Esophagus muscularis mucosa (tissue), 4 donors: ENCODE measurements at places on chromosomes 2 and 18. TPM values are rescaled to one million over a fixed set of nuclear protein-coding genes. Genes with fewer than 3 reads are reported as not detected.
A peak's percentile ranks its signal among the peaks of the same experiment; 100 is the strongest.

DNA sequence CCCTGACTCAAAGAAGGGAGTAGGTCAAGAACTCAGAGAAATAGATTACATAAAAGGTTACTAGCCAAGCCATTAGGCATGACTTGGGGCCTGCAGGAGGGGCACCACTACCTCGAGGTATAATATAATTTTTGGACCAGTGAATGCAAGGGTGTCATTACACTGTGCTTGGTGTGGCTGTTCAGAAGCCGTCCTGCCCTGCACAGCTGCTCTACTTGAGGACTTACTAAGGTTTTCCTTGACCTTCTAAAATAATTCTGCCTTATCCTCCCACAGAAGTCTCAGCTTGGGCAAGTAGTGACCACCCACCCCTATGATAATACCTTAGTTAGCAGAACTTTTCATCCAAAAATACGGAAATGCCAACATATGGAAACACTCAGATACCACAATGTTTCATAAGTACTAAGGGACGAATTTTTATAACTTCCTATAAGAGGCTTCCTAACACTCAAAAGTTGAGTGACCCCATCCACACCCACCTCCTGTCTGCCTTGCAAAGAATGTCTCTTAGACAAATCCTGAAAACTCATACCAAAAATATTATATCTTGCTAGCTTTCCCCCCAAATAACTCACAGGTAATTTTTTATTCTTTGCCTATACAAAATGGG, 17.7 kb upstream of the ATG16L1 start:
- no peak for DNase-seq

- no peak for DNase-seq
Observed at GRCh38 chr2:196205011-196205766, 33.8 kb upstream of the STK17B start.

DNA sequence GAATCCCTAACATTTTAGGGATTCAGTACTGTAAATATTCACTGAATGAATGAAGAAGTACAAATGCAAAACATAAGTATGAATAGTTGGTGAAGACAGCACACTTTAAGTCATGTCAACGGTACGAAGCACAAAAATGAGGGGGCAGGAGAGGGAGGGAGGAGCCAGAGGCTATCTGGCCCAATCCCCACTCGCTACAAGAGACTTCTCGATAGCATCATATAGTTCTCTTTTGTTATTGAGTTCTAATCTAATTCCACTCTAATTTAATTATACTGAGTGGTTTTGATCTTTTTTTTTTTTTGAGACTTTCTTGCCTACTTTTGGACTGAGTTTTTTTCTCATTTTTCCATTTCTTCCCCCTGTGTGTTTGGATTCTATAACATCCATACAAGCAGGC, 152.2 kb upstream of the REV1 start:
- no peak for DNase-seq

DNA sequence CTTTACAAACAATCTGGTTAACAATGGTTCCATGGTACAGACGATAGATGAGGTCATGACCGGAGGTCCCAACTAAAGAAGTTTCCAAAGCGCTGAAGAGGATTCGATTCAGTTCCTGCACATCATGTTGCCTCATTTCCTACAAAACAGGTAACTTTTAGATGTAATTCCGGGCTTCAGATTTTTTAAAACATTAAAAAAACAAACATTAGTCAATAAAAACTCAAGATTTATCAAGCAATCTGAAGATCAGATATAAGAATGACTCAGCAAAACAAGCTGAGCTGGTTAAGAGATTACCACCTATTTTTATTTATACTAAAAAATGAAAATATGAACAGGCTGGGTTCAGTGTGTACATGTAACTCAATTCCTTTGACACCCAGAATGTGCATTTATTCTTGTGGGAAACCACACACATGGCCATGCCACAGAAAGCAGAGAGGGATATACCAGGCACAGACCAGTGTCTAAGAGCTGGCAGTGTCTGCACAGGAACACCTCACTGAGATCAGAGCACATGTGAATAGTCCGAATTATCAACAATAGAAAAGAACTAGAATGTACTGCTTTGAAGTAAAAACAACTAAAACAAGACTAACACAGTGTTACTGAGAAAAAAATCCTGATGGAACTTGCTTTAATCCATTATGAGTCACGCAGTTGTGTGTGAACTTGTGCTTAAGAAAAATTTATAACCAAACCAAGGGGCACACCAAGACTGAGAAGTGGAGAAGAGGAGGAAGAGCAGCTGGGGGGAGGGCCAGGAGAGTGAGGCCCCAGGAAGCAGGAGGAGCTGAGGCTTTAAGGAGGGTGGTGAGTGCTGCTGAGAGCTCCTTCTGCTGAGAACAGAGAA, 9.5 kb downstream of the USP40 start:
- DNase-seq: no peak

DNA sequence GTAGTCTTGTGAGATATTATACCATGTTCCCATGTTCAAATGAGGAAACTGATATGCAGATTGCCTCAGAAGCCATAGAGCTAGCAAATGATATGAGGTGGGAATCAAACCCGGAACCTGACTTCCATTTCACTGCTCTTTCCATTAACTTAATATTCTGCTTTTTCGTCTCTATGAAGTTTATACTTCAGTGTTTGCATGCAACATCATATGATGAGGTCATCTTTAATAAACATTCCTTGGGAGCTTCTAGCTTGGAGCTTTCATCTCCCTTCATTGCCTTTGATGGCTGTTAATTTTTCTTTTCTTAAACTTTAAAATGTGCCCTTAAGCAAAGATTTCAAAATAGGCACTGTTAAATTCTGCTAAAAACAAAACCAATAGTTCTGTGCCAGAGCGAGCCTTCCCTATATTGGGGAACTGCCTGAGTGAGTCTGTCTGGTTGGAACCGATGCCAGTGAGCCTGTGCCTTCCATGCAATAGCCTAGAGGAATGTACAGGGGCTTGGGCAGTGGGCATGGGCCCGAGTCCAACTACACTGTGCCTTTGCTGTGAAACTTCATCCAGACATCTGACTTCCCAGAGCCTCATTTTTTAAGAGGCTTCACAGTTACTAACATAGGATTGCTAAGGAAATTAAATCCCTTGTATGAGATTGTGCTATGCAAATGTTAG, 91.1 kb upstream of the TMEM200C start:
- DNase-seq: peak; percentile 62

- peak; percentile 82 for DNase-seq
Observed at GRCh38 chr2:94759211-94759610, 112.0 kb upstream of the TEKT4 start.

The NEUROD1 gene
- total RNA-seq: not detected

- no peak for DNase-seq
Observed at GRCh38 chr18:32021756-32022564, 3.3 kb downstream of the RNF125 start.

- DNase-seq: no peak
Observed at GRCh38 chr2:30511122-30512083, 64.4 kb downstream of the LCLAT1 start.

DNA sequence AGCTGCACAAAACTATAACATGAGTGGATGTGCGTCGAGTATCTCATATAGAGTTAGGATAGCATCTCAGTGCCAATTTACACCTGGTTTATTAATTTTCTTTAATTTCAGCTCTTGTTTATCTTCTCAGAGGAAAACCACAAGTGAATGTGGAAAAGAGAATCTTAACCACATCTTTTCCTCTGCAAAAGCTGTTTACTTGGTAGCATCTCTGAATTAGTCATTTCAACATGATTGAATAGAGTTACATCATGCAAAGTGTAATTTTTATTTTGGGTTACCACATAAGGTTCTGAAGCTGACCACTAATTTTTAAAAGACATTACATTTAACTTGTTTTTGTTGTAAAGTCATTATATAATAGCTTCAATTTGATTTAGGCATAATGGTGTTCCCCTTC, 83.8 kb upstream of the FAM237A start:
- DNase-seq: no peak

DNA sequence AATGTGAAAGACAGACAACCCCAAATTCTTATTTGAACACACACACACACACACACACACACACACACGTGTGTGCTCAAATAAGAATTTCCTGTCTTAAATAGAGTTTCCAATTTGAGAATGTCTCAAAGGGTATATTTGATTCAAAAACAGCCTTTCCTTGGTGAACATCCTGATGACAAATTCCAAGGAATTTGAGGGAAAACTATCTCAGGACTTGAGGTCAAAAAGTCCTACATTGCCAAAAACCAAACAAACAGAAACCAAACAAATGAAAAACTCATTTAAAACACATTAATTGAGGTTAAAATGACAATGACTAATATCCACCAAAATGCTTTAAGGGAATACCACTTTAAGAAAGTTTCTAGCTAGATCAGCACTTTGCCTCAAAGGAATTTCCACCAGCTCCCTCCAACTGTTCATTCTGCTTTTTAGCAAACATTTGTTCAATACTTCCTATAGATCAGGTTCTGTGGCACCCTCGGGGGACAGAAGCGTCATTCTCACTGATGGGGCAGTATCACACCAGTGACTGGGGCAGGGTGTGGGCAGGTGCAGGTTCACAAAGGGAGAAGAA, 232.1 kb upstream of the TRIB2 start:
- DNase-seq: peak; percentile 42

The CDCA7 gene
- 3.1 TPM for total RNA-seq

The EPB41L3 gene
- 39.6 TPM for total RNA-seq

The C2orf81 gene
- 2.9 TPM for total RNA-seq

GRCh38 chr2:176415174-176415895, 146.1 kb downstream of the MTX2 start:
- DNase-seq: no peak

The RAB6C gene
- total RNA-seq: 0.42 TPM

DNA sequence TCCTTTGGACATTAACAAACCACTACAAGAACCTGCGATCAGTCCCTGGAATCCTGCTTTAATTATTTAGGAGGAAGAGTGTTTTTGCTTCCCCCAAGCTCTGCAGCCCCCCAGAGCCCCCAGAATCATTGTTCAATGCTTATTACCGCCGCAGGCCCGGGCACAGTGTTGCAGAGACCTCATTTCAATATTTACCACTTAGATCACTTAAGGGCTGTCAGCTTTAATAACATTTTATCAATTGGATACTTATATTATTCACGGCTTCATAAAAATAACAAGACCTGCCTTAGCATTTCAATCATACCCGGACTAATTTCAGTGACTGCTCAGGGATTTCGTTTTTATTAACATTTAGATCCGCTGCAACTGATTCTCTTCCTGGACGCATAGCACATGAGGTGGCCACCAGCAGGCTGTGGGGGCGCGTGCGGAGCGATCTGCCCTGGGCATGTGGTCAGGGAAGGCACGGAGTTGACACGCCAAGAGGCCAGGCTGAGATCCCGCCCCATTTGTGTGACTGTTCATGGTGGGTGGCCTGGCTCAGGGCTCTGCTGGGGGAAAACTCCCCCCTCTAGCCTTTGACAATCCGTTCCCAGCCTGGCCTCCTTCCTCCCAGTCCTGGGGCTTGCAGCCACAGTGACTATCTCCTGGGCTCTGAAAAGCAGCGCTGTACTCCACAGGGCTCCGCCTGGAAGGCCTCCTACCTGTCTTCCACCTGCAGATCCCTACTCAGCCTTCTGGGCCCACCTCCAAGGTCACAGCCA, 267.6 kb downstream of the SRBD1 start:
- peak; percentile 90 for DNase-seq
